Peyer's patch (tissue), 4 donors: ENCODE measurements at places on chromosomes 1 and 21. TPM values are rescaled to one million over a fixed set of nuclear protein-coding genes. Genes with fewer than 3 reads are reported as not detected.

DNA sequence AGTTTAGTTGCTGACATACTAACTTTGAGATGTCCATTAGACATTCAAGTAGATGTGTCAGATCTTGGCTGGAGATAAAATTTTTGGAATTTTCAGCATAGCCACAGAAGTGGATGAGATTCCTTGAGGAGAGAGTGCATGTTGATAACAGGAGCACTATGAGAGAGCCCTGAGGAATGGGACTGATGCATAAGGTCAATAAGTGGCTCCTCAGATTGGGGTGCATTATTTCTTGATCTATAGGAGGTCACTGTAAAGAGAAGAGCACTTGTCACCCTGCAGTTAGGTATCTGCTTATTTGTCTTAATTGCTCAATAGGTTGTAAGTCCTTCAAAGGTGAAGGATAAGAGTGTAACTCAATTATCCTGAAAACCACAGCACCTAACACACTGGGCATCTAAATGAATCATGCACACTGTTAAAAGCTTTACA is 52.0 kb upstream of the TACSTD2 start:
- no peak overlapping the region for H3K27ac ChIP-seq
- no peaks in the 10 kb centered on the region for H3K4me1 ChIP-seq
- no peak overlapping the region for H3K4me3 ChIP-seq
- H3K27me3 ChIP-seq = no peaks in the 10 kb centered on the region
- H3K36me3 ChIP-seq = no peaks in the 10 kb centered on the region
- DNase-seq = no peak

- H3K36me3 ChIP-seq = no peaks in the 10 kb centered on the region
- H3K27ac ChIP-seq = no peak overlapping the region
- no peaks in the 10 kb centered on the region for H3K4me1 ChIP-seq
- no peaks in the 10 kb centered on the region for H3K27me3 ChIP-seq
- no peak for DNase-seq
Observed at GRCh38 chr1:168582688-168583336, 6.4 kb downstream of the XCL1 start.

Gene KRTAP13-2
- not detected for total RNA-seq

GRCh38 chr1:85555867-85556573 is 24.5 kb upstream of the CCN1 start:
- peak overlapping the region; percentile 0 for H3K27ac ChIP-seq
- DNase-seq = no peak
- H3K4me3 ChIP-seq = no peak overlapping the region
- no peaks in the 10 kb centered on the region for H3K27me3 ChIP-seq
- H3K4me1 ChIP-seq = no peaks in the 10 kb centered on the region
- H3K36me3 ChIP-seq = no peaks in the 10 kb centered on the region

GRCh38 chr1:23578997-23579363 is 19.7 kb upstream of the ID3 start:
- no peaks in the 10 kb centered on the region for H3K36me3 ChIP-seq
- peak overlapping the region; percentile 80 for H3K27ac ChIP-seq
- H3K4me3 ChIP-seq = no peak overlapping the region
